ENCODE measurements at places on chromosomes 4 and X.

- no peak for DNase-seq
Observed at GRCh38 chr4:89221167-89221867, 86.3 kb downstream of the GPRIN3 start.

GRCh38 chr4:26884026-26884425 is 23.4 kb downstream of the STIM2 start:
- DNase-seq: no peak

DNA sequence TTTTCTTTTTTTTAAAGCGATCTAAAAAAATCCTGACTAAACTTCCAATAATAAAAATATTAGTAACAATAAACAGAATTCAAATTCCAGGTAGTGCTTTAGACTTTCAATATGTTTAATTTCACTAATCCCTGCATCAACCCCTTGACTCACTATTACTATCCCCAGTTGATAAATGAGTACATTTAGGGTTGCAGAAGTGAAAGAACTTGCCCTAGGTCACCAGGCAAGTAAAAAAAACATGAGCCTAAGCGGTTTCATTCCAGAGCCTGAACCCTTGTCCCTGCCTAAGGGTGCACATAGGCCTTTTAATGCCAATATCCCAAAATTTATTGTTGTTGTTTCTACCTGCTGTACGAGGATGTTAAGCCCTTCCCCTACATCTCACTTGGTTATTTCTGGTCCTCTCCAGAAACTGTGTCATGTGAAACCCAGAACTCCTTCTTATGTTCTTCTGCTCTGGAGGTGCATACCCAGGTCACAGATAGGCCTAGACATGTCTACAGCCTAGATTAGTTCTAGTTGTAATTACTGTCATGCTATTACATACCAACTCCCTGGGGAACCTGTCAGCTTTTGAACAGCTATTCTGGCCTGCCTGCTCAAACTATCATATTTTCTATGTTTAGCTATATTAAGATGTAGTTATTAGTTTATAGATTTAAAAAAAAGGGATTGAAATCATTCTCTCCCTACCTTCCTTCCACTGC is 244.5 kb upstream of the PITX2 start:
- DNase-seq: no peak

DNA sequence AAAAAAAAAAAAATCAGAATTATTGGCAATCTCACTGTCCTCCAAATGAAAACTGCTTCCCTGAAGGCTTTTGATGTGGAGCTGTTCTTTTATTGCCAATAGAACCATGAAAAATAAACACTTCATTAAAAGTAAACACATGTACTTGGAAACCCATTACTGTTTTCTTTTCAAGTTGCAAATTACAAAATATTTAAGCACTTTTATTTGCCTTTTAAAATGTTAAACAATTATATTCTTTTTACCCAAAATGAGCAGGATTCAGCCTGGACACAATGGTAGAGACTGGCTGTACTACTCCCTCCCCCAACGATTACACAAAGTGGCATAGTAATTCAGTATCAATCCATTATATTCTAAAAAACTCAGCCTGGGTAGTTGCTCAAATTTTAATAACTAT is 60.9 kb downstream of the SH2D1A start:
- no peak for DNase-seq

Measured in smooth muscle cell of the brain vasculature (primary cell).